ENCODE measurements at places on chromosomes 3 and 15.

- DNase-seq, result no peak
These were observed 58.9 kb upstream of the FLNB start for GRCh38 chr3:57949344-57949743.

GRCh38 chr3:3089017-3089416, 21.2 kb downstream of the IL5RA start:
- DNase-seq, result no peak

- no peak for DNase-seq
These were observed 21.5 kb downstream of the CFAP161 start for GRCh38 chr15:81155375-81156218.

DNA sequence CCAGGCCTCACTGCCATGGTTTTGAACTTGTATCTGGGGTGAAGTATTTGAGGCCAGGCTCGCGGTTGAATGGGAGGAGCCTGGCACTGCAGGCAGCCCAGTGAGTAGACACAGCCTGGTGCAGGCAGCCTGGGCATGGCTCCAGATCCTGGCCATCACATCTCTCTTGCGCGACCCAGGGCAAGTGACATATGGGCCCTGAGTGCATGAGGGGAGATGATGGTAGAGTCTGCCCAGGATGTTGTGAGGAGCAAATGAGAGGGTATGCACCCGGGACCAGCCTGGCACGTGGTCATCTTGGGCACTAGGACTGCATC, 103.5 kb downstream of the TBC1D2B start:
- DNase-seq, result no peak

- no peak for DNase-seq
These were observed 366.2 kb upstream of the DPH6 start for GRCh38 chr15:35912196-35912595.

- no peak for DNase-seq
These were observed 22.3 kb downstream of the IFT80 start for GRCh38 chr3:160376681-160377080.

DNA sequence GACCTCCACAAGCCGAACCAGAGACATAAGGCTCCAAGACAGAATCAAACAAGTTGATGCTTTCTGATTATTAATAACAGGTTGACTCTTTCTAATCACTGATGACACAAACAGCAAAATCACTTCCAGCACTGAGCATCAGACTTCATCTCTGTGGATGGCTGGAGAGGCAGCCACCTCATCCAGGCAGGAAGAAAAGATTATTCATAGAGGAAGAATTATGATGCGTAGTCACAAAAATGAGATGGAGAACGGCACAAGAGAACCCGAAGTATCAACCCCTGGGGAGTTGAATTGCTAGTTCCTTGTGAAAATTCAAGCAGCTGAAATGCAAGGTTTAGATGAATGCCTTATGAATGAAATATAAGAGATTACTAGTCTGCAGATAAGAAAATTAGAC, 49.9 kb upstream of the LMCD1 start:
- DNase-seq, result no peak

GRCh38 chr3:52270252-52270754, 8.1 kb downstream of the WDR82 start:
- DNase-seq, result no peak

DNA sequence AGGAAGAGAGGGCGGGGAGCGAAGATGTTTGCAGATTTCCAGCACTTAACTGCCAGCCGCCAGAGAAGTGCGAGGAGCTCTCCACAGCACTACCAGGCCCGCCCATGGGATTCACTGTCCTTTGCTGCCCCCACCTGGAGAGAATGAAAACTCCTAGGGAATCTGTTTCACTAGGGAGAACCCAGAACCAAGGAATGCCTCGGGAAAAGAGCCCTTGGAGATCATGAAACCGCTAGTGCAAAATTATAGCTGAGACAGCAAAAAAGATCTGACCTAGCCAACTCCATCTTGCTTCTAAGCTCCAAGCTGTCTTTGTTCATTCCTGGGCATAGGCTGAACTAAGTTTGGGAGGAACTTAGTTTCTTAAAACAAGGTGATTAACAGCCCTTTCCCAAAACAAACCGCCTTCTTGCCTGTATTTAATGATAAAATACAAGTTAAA, 82.6 kb upstream of the GCNT3 start:
- peak; percentile 80 for DNase-seq

DNA sequence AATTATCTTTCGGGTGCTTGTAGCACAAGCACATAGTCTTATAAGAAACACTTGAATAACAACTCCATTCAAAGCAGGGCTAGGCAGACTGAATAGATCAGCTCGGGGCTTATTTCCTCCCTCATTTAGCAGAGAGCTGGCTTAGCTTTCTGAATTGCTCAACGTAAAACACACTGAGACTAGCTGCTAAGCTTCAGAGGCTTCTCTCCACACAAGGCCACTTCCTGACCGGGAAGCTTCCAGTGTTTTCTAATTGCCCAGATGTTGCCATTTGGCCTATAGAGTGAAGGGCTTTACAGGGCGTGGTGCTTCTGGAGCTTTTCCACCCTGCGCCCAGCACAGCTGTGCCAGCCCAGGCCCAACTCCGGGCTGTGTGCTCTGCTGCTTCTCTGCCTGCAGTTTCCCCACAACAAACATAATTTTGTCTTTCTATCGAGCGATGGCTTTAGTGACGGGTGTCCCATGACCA, 16.6 kb downstream of the FAM240A start:
- DNase-seq, result no peak

Measured in left forelimb (tissue), 1 donor.